CD4-positive, alpha-beta T cell treated with Interleukin-6 at 100 ng/mL for 8 hours (primary cell): ENCODE measurements at places on chromosomes 1 and 21.
A peak's percentile ranks its signal among the peaks of the same experiment; 100 is the strongest.

DNA sequence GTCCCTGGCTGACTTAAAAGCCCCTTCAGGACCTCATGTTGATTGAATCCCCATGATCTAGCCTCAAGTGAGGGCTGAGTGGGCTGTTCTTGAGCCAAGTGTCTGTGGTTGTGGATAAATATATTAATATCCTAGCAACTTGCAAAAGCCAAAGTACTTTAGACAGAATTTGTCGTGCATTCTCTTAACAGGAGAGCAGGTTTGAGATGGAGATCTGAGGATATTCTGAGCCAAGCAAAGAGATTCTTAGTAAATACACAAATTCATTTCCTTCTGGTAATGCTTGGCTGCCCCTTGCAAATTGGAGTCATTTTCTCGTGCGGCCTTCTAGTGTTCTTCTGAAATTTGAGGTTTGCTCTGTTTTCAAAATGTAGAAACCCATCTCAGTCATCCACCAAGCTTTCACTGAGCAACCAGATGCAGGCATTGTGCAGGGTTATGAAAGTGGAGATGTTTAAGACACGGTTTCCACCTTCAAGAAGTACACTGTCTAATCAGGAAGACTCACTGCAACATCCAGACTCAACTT lies 242.1 kb upstream of the JUN start:
- no peak for DNase-seq

- DNase-seq: no peak
These were observed 72.6 kb downstream of the SGIP1 start for GRCh38 chr1:66606362-66607065.

DNA sequence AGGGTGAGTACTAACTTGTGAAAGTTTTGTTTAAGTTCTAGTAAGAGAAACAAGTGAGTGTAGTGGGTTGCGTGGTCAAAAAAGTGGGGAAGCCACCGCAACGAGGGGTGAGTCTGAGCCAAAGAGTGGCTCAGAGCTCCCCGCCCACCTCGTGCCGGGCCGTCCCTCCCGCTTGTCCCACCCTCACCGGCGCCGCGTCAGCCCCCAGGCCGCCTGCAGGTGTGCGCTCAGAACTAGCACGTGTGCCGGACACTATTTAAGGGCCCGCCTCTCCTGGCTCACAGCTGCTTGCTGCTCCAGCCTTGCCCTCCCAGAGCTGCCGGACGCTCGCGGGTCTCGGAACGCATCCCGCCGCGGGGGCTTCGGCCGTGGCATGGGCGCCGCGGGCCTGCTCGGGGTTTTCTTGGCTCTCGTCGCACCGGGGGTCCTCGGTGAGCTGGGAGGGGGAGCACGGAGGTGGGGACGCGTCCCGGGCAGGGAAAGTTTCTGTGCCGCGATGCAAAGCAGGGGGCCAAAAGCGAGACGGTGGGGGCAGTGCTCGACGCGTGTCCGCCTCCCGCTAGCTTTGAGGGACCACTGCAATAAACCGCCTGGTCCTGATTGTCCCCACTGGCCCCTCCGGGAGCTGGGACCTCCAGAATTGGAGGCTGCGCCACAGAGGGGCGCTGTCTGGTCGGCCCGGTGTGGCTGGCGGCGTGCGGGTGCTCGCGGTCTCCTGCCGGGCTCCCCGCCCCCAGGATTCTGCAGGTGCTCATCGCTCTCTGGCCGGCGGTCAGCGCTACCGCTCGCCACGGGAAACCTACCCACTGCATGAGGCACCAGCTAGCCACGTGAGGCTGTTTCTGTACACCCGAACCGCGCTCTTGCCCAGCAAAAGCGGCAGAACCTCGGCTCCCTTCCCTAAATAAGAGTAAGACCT lies at the start of gene CR2:
CR2 (plus strand) TSS at position 283 of the 919 bp plus-strand sequence; CDS start at position 374, 91 bp downstream.
- DNase-seq: peak; percentile 19

- no peak for DNase-seq
These were observed 291.5 kb downstream of the AKT3 start for GRCh38 chr1:243558576-243558975.

- DNase-seq: peak; percentile 50
These were observed 5.1 kb upstream of the GBP5 start for GRCh38 chr1:89277725-89278124.

- DNase-seq: peak; percentile 59
These were observed 8.2 kb upstream of the CAP1 start for GRCh38 chr1:40032240-40032891.

DNA sequence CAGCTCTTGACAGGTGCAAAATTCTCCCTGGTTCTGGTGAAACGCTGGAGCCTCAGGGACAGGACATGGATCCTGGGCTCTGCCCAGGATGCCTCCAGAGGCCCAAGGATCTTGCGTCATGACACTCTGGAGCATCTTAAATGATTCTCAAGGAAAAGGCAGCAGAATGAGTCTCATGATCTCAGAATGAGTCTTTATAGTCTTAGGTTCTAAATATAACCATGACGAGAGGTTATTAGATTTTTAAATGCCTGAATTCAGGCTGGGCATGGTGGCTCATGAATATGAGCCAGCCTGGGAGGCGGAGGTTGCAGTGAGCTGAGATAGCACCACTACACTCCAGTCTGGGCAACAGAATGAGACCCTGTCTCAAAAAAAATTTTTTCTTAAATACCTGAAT lies 55.5 kb downstream of the ECE1 start:
- no peak for DNase-seq

GRCh38 chr1:204162494-204163074 lies 3.6 kb downstream of the REN start:
- DNase-seq: peak; percentile 73

- no peak for DNase-seq
These were observed 53.9 kb downstream of the LAMC2 start for GRCh38 chr1:183239793-183240525.

- no peak for DNase-seq
These were observed 326.1 kb upstream of the BEND5 start for GRCh38 chr1:49102752-49103151.

GRCh38 chr21:22885614-22886013 lies 1887.4 kb downstream of the NCAM2 start:
- no peak for DNase-seq

DNA sequence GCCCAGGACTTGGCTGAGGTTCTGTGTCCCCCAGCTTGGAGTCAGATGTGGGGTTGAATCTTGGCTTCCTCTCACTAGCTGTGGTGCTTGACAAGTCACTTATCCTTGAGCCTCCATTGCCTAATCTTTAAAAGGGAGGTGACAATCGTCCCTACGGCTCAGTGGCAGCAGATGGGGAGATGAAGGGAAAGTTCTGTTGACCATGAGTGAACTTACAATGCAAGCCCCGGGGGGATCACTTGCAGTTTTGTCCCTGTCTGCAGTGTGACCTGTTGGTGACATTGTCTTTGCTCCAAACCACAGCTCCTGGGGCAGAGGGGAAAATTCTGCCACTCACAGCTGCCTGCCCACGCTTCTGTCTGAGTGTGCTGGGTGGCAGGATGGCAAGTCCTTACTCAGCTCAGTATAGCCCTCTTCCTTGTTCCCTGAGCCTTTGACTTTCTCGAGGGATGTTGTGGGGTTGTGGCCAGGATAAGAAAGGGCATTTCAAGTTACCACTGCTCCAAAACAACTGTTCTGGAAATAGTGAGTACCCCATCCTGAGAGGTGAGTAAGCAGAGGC lies 1.7 kb downstream of the PCSK9 start:
- DNase-seq: no peak

DNA sequence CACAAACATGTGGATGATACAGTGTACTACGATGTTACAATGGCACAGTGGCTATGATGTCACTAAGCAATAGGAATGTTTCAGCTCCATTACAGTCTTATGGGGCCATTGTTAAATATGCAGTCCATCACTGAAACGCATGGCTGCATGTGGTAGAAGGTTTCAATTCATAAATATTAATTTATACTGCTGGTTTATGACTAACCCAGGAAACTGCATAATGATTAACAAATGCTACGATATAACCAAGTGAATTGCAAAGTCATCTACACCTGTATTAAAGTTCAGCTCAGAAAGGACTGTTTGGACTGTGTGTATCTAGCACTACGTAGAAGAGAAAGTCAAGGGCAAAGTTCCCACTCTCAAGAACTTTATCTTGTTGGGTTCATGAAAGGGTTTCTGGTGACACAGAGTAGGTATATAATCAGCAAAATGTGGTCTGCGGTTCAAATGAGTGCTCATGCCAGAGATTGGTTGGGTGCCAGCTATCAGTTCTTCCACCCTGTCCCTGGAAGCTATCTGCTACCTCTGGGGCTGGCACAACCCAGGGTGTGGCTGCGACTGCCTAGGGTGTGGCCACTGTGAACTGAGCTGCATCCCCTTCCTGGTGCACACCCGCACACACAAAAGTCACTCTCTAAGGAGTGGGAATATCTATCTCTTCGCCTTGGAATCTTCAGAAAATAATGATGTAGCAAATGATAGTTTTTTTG lies 14.8 kb downstream of the MGST3 start:
- peak; percentile 20 for DNase-seq

- no peak for DNase-seq
These were observed 72.2 kb upstream of the SLC25A33 start for GRCh38 chr1:9466780-9467758.

- DNase-seq: no peak
These were observed 114.7 kb downstream of the ATP5PO start for GRCh38 chr21:33800753-33801423.

DNA sequence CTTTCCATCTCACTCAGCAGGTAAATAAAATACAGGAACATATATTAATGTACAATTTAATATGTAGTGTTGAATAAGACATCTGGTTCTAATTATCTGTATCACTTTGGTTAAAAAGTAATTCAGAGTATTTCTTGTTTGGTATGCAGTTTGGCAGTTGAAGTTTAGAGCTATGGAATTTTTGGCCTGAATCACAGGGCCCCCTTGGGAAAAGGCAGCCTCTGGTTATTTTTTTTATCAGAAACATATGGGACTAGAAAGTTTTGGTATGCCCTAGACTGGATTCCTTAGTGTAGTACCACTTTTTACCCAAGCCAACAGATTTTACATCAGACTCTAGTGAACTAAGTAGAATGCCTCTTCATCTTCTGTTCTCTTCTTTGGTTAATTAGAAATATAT lies 26.4 kb downstream of the CNST start:
- DNase-seq: no peak

DNA sequence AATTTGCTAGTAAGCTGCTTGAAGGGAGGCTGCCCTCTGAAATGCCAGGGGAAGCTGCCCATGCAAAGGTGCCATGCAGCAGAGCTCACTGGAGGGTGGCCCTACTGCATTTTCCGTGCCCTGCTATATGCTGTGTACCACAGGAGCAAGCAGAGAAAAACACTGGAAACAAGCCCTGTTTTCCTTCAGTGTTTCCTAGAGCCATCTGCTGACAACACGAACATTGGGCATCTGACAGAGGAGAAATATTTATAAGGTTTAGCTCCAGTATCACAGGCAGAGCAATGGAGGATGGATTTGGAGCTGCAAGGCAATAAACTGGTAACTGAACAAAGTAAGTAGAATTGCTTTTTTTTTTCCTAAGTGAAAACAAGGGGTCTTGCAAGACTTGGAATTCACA lies 198.4 kb downstream of the USP25 start:
- DNase-seq: no peak

GRCh38 chr1:68908316-68908715 lies 411.4 kb upstream of the DEPDC1 start:
- no peak for DNase-seq

- DNase-seq: no peak
These were observed 558.7 kb downstream of the MATN1 start for GRCh38 chr1:30164693-30165092.

DNA sequence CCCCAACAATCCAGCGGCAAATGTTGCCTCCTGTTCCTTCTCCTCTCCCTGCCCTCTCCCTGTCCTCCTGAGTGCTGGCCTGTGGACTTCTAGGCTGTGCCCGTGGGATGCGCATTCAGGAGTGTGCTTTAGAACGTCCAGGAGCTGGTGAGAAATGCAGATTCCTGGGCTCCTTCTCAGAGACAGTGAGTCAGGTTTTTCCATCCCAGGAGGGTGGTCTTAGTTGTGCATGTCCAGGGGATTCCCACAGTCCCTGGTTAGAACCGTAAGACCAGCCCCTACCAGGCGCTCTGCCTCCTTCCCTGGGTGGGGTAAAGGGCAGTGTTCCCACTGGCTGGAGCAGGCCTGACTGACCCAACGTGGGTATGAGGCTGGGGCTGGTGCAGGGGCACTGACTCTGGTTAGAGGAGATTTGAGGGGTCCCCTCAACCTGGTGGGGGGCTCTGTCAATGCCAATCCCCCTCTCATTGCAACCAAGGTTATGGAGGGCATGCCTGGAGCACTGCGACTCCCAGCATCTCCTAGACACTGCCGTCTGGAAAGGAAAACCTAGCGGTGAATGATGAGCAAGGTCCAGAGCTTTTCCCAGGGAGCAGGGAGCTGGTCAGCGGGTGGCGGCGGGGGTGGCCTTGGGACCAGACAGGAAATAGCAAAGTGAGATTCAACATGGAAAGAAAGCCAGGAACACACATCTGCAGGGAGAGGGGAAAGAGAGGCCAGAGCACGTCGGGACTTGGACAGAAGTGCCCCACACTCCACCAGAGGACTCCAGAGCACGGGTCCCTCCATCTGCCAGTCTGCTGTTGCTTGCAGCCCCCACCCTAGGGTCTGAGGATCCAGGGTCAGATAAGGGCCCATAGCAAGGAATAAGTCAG lies 38.5 kb downstream of the HSPG2 start:
- no peak for DNase-seq

DNA sequence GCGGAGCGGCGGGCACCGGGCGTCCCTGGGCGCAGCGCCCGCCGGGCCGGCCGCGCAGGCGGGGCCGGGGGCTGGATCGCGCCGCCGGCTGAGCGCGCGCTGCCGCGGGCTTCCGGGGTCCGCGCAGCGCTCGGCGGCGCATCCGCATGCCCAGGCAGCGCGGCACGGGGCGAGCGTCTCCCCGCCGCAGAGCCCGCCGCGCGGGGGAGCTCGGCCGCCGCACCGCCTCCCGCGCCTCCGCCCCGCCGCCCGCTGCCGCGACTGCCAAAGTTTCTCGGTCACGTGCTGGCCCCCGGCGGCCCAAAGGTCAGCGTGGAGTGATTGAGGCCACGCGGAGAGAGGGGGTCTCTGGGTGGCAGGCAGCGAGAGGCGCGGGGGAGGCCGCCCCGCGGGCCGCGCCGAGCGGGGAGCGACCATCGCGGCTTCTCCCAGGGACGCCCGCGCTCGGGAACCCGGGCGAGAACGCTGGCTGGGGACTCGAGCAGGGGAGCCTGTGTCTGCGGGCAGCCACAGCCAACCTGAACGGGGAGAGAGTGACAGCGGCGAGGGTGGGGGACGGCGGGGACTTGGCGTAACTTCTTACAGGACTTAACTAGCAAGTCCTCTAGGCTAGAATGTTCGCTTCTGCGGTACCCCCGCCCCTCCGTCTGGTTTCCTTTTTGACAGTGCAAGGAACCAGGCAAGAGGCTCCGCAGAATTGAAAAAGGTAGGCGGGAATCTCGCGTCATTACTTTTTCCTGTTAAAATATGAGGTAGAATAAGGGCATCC lies at the start of gene ILDR2:
ILDR2 (minus strand) TSS at position 180 of the 769 bp plus-strand sequence. CDS start 272 bp downstream, outside the sequence.
- DNase-seq: peak; percentile 23

GRCh38 chr1:233424779-233425178 lies 97.3 kb downstream of the MAP3K21 start:
- DNase-seq: no peak
